ENCODE measurements at places on chromosomes 2 and 18.
A peak's percentile ranks its signal among the peaks of the same experiment; 100 is the strongest.

DNA sequence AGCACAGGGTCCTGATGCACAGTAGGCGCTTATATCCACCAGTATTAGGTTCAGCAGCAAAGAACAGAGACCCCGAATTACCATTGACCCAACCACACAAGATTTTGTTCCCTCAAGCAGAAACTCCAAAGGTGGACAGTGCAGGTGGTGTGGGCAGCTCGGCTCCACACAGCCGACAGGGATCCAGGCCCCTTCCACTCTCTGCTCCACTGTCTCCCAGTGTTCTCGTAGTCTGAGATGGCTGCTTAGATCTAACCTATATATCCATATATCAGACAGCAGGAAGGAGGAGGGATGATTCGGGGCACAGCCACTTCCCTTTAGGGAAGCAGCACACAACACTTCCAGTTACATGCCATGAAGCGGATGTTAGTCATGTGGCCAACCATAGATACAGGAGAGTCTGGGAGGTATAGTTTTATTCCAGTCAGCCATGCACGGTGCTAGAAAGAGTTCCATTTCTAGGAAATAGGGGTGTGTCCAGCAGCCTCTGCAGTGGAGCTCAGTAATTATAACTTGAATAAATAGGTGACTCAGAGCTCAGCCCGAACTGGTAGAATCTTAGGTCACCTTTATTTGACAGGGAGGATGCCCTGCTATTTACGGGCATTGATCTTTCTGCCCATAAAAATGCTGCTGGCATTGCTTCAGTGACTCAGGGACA, 158.9 kb downstream of the TWIST2 start:
- no peak for DNase-seq

GRCh38 chr18:80109676-80110078, 615 bp downstream of the ADNP2 start:
- DNase-seq, result peak; percentile 73

- DNase-seq, result peak; percentile 59
Measured at GRCh38 chr2:128490881-128491691, 172.4 kb upstream of the HS6ST1 start.

DNA sequence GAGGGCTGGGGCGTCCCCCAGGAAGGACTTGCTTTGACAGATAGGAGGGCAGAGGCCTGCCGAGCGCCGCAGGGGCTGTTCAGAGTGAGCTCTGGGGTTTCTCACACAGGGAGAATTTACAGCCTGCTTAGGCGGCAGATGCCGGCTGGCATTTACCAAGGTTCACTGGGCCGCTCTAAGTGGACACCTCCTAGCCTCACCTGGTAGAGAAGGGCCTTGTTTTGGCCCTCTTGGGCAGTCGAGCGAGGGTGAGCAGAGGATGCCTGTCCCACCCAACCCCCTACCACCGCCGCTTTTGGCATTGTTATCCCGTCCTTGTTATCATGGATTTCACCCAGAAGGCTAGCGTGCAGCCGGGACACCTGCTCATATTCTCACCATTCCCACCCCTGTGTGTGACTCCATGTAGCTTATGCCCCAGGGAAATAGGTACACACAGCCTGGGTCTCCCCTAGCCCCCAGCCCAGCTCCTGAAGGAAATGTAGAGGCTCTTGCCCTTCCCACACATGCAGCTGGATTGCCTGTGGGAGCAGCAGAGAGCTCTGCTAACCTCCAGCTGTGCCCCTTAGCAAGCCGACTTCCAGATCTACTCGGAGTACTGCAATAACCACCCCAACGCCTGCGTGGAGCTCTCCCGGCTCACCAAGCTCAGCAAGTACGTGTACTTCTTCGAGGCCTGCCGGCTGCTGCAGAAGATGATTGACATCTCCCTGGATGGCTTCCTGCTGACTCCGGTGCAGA, 52.4 kb downstream of the FAM168B start:
- DNase-seq, result no peak

DNA sequence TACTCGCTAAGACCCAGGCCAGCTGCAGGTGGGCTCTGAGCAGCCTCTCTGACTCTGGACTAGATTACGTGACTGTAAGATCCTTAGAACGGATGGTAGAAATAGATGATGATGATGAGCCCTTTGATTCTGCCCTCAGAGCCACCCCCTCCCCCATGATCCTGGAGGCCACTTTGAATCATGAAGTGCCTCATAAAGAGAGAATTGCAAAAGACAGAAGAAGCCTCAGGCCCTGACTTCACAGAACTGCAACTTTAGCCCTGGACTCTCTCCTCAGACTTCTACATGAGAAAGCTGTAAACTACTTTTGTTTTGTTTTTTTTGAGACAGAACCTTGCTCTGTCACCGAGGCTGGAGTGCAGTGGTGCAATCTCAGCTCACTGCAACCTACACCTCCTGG, 15.4 kb upstream of the TET3 start:
- DNase-seq, result peak; percentile 35

- peak; percentile 44 for DNase-seq
Measured at GRCh38 chr18:57959278-57959677, 84.7 kb upstream of the NEDD4L start.

GRCh38 chr2:98867539-98868309, 68.3 kb downstream of the CRACDL start:
- DNase-seq, result no peak

DNA sequence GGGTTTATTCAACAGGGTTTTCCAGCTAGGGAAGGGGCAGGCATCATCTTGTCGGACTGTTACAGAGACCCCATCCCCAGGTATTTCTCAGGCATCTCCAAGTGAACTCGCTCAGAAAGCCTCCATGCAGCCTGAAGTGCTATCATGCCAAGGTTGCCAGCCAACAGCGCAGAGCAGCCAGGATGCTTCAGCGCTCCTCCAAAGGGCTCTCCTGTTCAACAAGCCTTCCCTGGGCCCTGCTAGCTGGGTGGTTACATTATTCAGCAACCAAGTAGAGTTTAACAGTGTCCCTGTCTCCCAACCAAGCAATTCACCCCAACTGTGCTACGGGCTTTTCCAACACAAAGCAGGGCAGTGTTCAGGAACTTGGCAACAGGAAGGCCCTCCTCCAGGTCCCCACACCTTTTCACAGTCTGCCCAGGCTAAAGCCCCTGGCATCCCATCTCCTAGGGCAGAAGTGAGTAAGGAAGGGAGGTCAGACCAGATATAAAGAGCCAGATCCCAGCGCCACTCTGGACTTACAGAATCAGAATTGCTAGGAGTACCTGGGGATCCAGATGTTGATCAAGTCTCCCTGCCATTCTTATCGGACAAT, 52.9 kb downstream of the ZBTB7C start:
- DNase-seq, result no peak

DNA sequence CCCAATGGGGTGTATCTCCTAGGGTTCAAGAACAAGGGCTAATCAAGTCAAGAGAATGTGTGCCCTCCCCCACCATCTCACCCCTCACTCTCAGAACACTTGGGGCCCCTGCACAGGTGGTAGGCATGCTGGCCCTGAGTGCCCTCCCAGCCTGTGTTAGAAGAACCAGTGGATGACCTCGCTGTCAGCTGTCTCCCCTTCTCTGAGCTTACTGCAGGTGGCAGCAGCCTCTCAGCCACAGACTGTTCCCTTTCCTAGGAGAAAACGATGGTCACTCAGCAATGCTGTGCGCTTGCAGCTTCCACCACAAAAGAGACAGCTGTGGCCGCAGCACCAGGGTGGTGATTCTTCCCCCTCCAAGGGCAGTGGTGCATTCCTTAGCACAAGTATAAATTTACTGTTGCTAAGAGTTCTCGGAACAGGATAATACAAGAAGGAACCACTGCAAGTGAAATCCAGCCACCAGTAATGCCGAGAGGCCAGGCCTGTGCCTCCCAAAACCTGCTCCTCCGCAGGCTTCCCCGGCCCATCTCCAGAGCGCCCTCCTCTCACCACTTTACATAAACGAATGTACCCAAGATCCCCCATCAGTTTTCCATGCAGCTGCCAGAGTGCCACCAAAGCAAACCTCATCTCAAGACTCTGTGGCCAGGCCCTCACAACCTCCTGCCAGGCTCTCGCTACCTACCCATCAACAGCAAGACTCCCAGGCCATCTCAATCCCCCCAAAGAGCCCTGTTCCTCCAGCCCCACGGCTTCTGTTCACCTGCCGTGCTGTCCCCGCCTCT, 935 bp upstream of the RAMP1 start:
- peak; percentile 88 for DNase-seq

DNA sequence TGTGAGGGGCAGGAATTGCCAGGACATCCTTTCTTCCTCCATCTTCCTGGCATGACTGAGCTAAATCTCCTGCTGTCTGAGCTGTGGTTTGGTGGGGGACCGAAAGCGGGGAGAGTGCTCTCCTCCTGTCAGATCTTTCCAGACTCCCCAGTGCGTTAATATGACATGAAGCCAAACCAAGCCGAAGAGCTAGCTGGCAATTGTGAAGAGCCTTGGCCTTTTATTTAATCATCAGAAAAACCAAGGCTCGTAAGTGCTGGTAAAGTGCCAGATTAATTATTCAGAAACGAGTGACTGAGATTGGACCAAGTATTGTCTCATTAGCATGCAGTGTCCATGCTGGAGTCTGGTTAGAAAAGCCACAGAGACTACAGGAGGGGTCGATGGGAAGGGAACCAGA, 14.5 kb upstream of the LRPPRC start:
- DNase-seq, result no peak

GRCh38 chr18:58180738-58181353, 136.8 kb downstream of the NEDD4L start:
- peak; percentile 66 for DNase-seq

GRCh38 chr2:216450784-216451183, 38.5 kb downstream of the SMARCAL1 start:
- no peak for DNase-seq

DNA sequence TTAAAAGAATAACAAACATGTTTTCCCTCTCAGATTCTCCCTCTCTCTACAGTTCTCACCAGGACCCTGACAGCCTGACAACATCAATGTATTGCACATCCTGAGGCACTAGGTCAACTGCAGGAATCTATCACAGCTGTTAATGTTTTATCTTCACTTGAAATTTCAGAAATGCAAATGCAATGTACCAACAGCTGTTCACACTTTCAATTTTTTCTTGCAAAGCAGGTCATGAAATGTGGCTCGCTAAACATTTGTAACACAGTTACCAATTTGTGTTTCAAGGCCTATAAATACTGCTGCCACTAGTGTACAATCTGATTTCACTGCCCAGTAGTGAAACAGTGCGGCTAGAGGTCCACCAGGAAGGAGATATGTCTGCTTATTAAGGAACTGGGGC, 147.8 kb downstream of the EXOC6B start:
- DNase-seq, result no peak

- DNase-seq, result peak; percentile 48
Measured at GRCh38 chr2:108449410-108450130, 564 bp downstream of the GCC2 start.

GRCh38 chr2:81644189-81644588, 1339.6 kb upstream of the LRRTM1 start:
- no peak for DNase-seq

DNA sequence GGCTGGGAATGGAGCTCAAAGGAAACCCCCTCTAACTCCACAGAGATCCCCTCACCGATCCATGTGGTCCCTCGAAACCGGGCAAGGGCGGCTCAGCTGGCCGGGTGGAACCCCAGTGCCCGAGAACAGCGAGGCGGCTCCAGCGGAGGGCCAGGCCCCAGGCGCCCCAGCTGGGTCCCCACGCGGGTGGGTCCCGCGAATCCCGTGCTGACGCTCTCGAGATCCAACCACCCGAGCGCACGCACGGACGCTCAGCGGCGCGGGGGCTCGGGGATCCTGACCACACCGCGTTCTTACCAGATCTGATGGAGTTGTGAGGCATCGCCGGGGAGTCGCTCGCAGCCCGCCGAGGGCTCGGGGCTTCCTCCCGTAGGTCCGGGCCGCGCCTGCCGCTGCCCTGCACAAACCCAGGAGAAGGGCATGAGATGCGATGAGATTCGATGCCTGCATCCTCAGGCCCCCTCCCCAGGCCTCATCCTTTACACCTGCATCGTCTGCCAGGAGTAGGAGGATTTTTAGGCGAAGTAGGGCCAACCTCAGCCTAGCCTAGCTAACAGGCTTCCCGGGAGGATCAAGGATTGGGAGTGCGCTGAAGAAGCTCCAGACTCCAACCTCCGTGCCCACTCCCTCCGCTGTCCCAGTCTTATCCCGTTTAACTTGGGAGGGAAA, 514 bp downstream of the PAX8 start:
- DNase-seq, result no peak

DNA sequence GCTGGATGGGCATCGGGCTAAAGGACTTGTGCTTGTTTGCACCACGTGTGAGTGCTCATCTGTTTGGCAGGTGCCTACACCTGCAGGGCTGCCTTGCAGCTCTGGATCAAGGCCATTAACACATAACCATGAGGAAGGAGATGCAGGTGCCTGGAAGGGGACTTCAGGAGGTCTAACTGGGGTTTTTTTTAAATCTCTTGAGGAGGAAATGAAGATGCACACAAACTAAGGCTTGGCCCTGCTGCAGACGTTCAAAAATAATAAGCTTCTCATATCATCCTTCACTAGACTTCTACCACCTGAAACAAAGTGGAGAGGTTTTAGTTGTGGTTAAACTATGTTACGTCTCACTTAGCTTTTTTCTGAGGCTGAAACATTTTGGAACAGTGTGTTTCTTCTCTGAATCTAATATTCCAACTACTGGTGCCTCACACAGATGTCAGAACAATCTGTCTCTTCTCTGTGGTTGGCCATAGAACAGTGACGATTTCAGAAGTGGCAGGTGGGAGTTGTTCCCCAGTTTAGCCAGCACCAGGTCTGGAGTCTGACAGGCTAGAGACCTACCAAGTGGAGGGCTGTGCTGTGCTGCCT, 36.5 kb downstream of the BCL2L11 start:
- DNase-seq, result no peak

- DNase-seq, result peak; percentile 31
Measured at GRCh38 chr18:10074110-10074509, 160.3 kb downstream of the VAPA start.

- no peak for DNase-seq
Measured at GRCh38 chr2:186532891-186533290, 46.8 kb downstream of the ZC3H15 start.

DNA sequence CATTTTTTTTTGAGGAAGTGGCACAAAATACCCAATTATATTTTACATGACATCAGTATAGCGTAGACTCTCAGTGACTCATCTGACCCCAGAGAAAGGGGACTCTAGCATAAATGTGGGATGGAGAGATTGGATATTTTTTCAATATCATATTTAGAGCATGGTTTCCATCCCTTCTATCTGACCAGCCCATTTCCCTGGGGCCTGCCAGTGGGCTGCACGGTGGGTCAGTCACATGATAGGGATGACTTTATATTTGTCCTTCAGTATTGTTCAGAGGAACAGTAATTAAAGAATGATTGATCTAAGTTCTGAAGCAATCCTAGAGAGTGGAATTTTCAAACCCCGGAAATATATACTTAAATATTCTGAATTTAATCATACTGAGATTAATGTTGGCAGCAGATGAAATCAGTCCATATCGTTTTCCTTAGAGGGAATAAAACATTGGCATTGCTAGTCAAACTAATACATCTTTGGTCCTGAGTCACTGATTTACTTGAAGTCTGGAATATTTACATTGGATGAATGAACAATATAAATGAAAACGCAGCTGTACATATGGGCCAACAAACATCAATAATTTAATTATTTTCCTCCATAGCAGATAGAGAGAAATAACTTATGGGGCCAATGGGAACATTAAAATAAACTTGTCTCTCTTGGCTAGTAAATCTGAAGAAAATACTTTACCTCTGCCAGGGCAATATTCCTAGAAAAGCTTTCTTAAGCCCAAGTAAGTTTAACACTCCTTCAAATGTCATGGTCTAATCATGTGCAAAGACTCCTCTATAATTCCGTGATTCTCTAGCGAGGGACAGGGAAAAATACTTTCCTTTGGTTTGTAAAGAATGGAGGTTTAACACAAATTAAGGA, 563.6 kb upstream of the PKDCC start:
- DNase-seq, result no peak

- no peak for DNase-seq
Measured at GRCh38 chr2:40457837-40458236, 5.9 kb upstream of the SLC8A1 start.

Measured in suppressor macrophage (primary cell).